ENCODE measurements at places on chromosomes 7 and 10.

- no peak for DNase-seq
Measured at GRCh38 chr7:129719980-129720732, 108.6 kb downstream of the NRF1 start.

- DNase-seq: no peak
Measured at GRCh38 chr10:125201108-125201524, 40.8 kb upstream of the CTBP2 start.

- DNase-seq: no peak
Measured at GRCh38 chr10:16521311-16522016, at the start of gene C1QL3. C1QL3 (minus strand) TSS chr10:16521879; CDS start chr10:16521065, 814 bp downstream.

GRCh38 chr7:33109758-33110238 lies 594 bp upstream of the RP9 start:
- DNase-seq: peak; percentile 16

DNA sequence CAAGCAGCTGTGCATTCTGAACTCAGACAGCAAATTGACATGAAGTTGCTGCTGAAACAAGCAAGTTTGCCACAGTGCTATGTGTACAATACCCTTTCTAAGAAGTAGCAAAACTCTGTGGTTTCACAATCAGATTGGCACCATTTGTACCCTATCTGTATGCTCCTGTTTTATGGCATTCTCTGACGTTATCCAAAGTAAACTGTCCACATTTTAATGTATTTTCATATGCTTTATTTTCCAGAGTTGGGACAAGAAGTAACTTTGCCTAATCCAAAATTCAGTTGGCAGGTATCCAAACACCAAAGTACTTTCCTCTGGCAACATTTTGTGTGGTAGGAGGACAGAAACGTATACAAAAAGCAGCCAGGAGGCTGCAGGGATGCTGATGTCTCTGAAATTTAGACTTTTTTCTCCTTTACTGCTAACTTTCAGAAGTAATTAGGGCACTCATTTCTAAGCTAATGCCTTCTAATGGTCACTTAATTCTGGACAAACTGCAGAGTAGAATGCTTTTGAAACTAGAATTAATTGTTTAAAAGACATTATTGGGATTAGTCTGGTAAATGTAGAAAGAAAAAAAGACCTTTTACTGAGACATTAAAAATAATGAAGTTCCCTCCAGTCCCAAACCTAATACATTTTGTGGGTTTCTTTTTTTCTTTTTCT lies 414.7 kb upstream of the NRP1 start:
- no peak for DNase-seq

- no peak for DNase-seq
Measured at GRCh38 chr10:102738692-102739121, 5.0 kb upstream of the WBP1L start.

DNA sequence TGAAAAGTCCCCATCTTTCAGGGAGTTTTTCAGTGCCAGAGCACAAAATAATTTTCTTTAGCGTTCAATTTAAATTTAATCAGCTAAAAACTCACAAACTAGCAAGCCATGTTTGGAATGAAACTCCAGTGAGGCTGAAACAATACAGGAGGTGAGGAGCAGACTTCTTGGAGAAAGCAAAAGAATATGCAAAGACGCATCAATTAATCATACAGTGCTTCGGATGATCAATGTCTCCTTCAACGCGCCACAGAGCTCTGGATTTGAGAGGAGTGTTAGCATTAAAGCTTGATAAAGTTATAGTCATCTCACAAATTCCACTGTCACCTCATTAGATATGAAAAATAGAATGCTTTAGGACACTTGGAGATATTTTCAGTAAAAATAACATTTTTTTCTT lies 248.0 kb downstream of the WDR11 start:
- DNase-seq: no peak

DNA sequence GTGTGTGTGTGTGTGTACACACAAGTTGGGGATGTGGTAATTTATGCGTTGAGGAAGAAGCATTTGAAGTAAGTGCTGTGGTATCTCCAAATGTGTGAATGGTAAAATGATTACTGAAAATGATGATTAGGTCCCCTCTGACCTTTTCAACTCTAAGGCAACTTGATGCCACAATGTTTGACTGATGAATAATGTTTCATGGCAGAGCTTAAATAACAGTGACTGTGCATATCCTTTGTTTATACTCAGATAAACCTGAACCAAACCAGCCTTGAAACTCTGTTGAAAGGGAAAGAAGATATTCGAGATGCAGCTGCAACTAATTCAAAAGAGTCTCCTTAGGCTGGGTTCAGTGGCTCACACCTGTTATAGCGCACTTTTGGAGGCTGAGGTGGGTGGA lies 64.8 kb upstream of the YAE1 start:
- no peak for DNase-seq

DNA sequence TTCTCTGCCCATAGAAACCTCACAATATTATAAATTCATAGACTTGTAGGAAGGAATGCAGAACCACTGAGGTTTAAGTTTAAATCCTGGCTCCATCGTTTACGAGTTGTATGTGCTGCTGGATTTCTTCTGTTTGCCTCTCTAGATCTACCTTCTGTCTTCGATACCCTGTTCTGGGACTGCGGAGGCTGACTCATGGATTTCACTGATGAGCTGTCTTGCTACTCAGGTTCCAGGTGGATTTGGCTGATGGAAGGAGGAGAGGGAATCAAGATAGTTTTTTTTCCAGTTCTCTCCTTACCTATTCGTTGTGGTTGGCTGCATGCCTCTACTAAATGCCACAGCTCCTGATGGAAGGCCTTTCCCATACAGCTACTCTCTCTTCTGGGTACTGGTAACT lies 375.8 kb downstream of the REEP3 start:
- DNase-seq: no peak

DNA sequence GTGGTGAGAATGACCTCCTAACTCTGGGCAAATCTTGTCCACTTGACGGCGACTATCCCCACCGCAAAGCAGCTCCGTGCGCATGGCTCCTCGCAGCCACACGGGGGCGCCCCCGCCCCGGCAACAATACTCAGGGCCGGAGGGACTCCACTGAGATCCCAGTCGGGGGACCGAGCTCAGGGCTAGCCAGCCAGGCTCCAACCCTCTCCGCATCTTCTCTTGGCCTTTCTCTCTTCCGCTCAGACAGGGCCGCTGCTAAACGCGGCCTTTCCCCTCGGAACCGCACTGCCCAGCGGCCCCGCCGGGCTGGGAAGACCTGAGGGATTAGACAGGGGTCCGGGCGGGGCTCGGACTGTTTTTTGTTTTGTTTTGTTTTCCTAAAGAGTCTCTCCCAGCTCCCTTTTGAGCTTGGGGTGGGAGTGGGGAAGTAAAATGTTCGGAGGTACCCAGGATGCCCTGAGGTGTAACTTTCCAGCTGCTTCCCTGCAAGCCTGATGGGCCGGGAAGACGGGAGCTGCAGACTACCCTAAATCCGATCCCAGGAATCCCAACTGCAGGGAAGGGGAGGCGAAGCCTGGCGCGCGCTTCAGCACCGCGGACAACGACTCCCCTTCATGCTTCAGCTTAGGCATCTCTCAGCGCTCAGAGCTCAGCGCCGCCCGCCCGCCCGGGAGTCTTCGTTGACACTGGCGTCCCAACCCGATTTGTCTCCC lies 2.7 kb downstream of the KCNIP2 start:
- peak; percentile 19 for DNase-seq

DNA sequence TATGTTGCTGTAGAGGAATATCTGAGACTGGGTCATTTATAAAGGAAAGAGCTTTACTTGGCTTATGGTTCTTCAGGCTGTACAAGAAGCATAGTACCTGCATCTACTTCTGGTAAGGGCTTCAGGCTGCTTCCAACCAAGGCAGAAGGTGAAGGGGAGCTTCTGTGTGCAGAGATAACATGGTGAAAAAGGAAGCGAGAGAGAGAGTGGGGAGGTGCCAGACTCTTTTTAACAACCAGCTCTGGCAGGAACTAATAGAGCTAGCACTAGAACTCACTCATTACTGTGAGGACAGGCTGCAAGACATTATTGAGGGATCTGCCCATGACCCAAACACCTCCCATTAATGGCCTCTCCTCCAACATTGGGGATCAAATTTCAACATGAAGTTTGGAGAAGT lies 94.5 kb downstream of the KIF20B start:
- DNase-seq: no peak

GRCh38 chr10:71882813-71883659 lies 32.0 kb upstream of the PSAP start:
- DNase-seq: no peak

DNA sequence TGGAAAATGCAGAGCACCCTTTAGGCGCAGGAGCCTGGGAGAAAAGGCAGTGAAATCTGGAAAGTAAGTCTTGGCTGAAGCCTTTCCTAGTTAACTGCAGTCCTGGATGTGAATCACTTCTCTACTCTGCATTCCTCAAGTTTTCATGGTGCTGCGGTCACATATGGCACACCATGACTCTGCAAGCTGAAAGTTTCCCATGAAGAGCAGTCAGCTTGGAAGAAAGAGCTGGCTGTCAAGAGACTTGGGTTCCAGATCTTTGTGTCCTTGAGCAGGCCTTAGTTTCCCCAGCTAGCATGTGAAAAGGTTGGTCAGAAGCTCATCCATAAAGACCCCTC lies 548.3 kb downstream of the SORCS3 start:
- DNase-seq: no peak

GRCh38 chr7:157516911-157517781 lies 180.3 kb downstream of the DNAJB6 start:
- DNase-seq: no peak

- no peak for DNase-seq
Measured at GRCh38 chr10:132526676-132527075, 10.9 kb upstream of the INPP5A start.

DNA sequence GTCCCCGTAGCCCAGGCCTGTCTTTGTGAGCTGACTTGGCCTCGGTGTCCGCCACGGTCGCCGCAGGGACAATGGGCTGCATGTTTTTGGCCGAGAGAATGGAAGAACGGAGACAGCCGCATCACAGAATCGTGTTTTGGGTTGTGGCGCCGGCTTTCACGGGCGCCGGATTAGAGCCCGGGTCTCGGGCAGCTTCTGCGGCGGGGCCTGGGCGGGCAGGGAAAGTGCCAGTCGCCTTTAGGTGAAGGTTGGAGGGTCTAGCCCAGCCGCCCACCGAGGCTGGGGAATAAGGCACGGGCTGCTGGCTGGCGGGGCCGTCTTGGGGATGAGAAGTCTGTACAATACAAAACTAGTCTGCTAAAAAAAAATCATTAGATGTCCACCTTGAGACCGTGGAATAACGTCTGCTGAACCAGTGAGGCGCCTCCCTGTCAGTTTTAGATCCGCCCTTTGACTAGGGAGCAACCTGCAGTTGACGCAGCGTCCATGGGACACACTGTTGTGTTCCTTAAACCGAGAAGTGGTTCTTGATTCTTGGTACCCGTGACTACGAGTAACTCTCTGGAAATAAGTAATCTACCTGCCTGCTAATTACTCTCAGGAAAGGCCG lies 577 bp downstream of the DNAJB9 start:
- DNase-seq: no peak

GRCh38 chr10:77474386-77474785 lies 163.2 kb downstream of the KCNMA1 start:
- DNase-seq: no peak

GRCh38 chr10:103470761-103471653 lies 8.0 kb downstream of the CALHM3 start:
- no peak for DNase-seq

GRCh38 chr7:99180067-99180650 lies 27.8 kb downstream of the KPNA7 start:
- DNase-seq: no peak

DNA sequence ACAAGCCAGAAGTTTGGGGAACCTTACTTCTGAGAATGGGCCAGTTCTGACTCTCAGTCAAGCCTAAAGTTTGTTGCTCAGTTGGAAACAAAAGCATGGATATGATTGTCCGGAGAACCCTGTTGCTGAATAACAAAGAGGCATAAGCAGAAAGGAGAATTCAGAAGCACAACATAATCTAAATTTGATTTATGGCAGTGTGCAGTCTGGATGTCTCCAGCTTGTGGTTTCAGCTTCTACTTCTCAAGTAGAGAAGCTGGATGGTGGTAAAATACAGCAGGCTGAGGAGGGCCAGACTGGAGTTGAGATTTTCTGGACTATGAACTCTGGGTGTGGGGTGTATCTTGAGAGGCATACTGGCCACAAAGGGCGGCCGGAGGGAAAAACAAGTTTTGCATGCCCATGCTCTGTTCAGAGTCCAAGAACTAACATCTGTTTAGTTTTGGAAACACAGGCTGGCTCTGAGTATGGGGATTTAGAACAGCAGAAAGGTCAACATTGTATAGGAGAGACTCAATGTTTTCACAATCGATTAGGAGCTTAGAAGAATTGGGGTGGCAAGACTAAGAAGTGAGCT lies 592.9 kb downstream of the CNTNAP2 start:
- no peak for DNase-seq

DNA sequence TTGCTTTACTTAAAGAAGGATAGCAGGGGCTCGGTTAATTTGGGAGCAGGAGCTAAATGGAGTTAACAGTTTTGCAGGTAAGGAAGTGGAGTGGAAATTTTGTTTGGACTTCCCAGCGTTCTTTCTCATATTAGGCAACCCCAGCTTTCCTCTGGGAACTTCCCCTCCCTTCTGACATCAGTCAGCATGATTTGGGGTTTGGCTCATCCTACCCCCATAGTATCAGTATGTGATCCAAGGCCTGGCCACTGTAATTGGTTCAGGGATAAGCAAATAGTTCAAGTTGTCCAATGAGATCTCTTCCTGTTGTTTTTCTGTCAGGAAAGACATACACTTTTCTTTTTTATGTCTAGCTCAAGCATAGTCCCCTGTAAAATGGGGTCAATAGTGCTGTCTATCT lies 125.6 kb upstream of the CDK6 start:
- DNase-seq: no peak

GRCh38 chr7:128705891-128706333 lies 33.2 kb upstream of the CALU start:
- DNase-seq: no peak

- DNase-seq: no peak
Measured at GRCh38 chr7:2948749-2949148, 94.9 kb downstream of the CARD11 start.

- DNase-seq: no peak
Measured at GRCh38 chr7:155461631-155462030, 3.7 kb downstream of the EN2 start.

GRCh38 chr7:24108906-24109376 lies 175.0 kb upstream of the NPY start:
- no peak for DNase-seq

- no peak for DNase-seq
Measured at GRCh38 chr10:77493851-77494261, 143.8 kb downstream of the KCNMA1 start.

DNA sequence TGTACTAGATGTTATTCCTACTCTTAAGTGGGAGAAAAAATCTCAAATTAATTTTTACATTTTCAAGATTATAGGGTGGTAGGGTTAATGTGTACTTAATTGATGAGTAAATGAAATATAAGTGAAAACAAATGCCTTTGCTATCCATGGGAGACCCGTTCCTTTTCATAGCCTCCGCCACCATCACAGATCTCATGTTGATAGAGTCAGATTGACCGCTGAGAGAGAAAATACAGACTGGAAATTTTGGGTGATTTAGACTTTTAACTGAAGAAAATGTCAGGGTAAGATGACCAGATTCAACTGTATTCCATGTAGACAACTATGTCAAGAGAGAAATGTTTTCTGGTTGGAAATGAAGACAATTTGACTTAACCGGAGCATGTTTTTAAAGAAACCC lies 446.2 kb downstream of the AUTS2 start:
- no peak for DNase-seq

Measured in NCI-H2081 treated with DMSO at 0.1 percent for 48 hours (cell line).